ENCODE measurements at places on chromosomes 3 and 15.

DNA sequence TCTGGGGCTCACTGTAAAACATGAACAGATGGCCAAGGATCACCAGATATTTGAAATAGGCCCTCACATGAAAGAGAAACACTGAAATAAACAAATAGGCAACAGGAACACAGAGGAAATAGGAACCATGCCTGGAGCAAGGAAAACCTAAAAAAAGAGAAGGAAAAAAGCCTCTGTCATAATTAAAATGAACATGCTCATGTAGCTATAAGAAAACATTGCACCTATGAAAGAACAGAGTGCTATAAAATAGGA, 102.4 kb downstream of the RAB11A start:
- DNase-seq = no peak
- peaks cover 18% of the 10 kb centered on the region for H3K27me3 ChIP-seq
- H3K36me3 ChIP-seq = peaks cover 6% of the 10 kb centered on the region
- peaks cover 27% of the 10 kb centered on the region for H3K4me1 ChIP-seq
- no peak overlapping the region for H3K4me3 ChIP-seq

GRCh38 chr3:102661707-102662497, 227.1 kb downstream of the ZPLD1 start:
- H3K27me3 ChIP-seq = no peaks in the 10 kb centered on the region
- H3K36me3 ChIP-seq = no peaks in the 10 kb centered on the region
- H3K27ac ChIP-seq = no peak overlapping the region
- no peaks in the 10 kb centered on the region for H3K4me1 ChIP-seq

- DNase-seq = no peak
- H3K27ac ChIP-seq = no peak overlapping the region
- H3K4me1 ChIP-seq = no peaks in the 10 kb centered on the region
- H3K4me3 ChIP-seq = no peak overlapping the region
- H3K27me3 ChIP-seq = no peaks in the 10 kb centered on the region
- no peaks in the 10 kb centered on the region for H3K36me3 ChIP-seq
Observed at GRCh38 chr15:31280831-31281216, 45.8 kb upstream of the KLF13 start.

- no peaks in the 10 kb centered on the region for H3K27me3 ChIP-seq
- H3K27ac ChIP-seq = no peak overlapping the region
- no peak for DNase-seq
Observed at GRCh38 chr3:109045271-109046040, 72.5 kb downstream of the MORC1 start.

- H3K27me3 ChIP-seq = no peaks in the 10 kb centered on the region
- DNase-seq = no peak
- H3K27ac ChIP-seq = no peak overlapping the region
- no peak overlapping the region for H3K4me3 ChIP-seq
Observed at GRCh38 chr3:79651536-79652065, 116.2 kb downstream of the ROBO1 start.

GRCh38 chr3:159788291-159788690, 200.3 kb upstream of the IL12A start:
- H3K4me3 ChIP-seq = no peak overlapping the region
- no peaks in the 10 kb centered on the region for H3K36me3 ChIP-seq
- DNase-seq = no peak
- peaks cover 75% of the 10 kb centered on the region for H3K4me1 ChIP-seq
- no peaks in the 10 kb centered on the region for H3K27me3 ChIP-seq
- H3K27ac ChIP-seq = peak overlapping the region; percentile 71

- H3K27me3 ChIP-seq = no peaks in the 10 kb centered on the region
- H3K4me3 ChIP-seq = no peak overlapping the region
- peak overlapping the region; percentile 87 for H3K27ac ChIP-seq
- H3K4me1 ChIP-seq = peaks cover 52% of the 10 kb centered on the region
- peaks cover 44% of the 10 kb centered on the region for H3K36me3 ChIP-seq
- DNase-seq = peak; percentile 30
Observed at GRCh38 chr15:52252781-52253180, 42.8 kb downstream of the MYO5C start.

- DNase-seq = no peak
- no peak overlapping the region for H3K4me3 ChIP-seq
- peaks cover 37% of the 10 kb centered on the region for H3K36me3 ChIP-seq
- no peak overlapping the region for H3K27ac ChIP-seq
- H3K4me1 ChIP-seq = peaks cover 37% of the 10 kb centered on the region
- H3K27me3 ChIP-seq = no peaks in the 10 kb centered on the region
Observed at GRCh38 chr3:177362626-177363025, 165.3 kb upstream of the TBL1XR1 start.

- DNase-seq = no peak
- no peaks in the 10 kb centered on the region for H3K27me3 ChIP-seq
- no peak overlapping the region for H3K27ac ChIP-seq
- H3K4me1 ChIP-seq = no peaks in the 10 kb centered on the region
Observed at GRCh38 chr15:29859973-29860715, 37.9 kb upstream of the TJP1 start.

- DNase-seq = no peak
- no peak overlapping the region for H3K27ac ChIP-seq
- peaks cover 45% of the 10 kb centered on the region for H3K27me3 ChIP-seq
- peaks cover 8% of the 10 kb centered on the region for H3K4me1 ChIP-seq
- H3K4me3 ChIP-seq = peak overlapping the region; percentile 74
Observed at GRCh38 chr3:72887343-72887704, 522 bp upstream of the GXYLT2 start.

DNA sequence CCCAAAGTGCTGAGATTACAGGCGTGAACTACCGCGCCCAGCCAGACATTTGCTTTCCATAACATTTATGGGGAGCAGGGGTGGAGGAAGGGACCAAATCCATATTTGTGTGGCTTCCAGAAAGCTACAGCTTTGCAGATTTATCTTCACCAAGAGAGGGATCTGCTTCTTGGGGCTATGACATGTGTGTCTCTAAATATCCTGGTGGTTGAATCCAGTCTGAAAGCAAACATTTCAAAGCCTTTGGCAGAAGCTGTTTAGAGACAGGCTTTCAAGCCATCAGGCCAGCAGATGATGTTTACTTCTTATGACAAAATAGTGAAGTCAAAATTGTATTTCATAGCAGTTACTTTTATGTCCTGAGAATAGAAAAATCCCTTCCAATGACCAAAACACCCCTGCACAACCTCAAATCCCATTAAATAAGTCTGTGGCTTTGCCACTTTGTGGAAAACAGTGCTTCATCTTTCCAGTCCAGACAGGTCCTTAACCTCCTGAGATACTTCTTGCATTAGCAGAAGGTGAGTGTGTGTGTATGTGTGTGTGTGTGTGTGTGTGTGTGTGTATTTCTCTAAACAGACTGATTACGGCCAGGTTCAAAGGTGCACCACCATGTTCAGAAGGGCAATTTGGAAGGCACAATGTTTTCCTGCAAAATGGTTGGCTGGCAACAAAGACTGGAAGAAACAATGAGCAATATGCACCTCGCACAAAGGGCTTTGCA, 191.4 kb upstream of the LRIG1 start:
- no peaks in the 10 kb centered on the region for H3K36me3 ChIP-seq
- H3K4me3 ChIP-seq = no peak overlapping the region
- H3K27me3 ChIP-seq = peaks cover 45% of the 10 kb centered on the region
- no peak for DNase-seq

DNA sequence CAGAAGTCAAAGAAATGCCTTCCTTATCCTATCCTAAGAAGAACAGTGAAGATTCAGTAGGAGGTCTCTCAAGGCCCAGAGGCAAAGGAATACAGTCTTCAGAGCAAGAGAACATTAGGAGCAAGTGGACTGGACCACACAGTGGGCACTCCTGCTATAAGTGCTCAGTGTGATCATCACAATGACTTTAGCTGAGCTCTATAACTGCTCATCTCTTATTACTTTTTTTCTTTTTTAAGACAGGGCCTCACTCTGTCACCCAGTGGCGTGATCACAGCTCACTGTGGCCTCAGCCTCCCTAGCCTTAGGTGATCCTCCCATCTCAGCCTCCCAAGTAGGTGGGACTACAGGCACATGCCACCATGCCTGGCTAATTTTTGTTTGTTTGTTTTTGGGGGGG, 48.1 kb downstream of the COL8A1 start:
- no peaks in the 10 kb centered on the region for H3K27me3 ChIP-seq
- no peak for DNase-seq

GRCh38 chr3:159734681-159735080, 254.0 kb upstream of the IL12A start:
- no peaks in the 10 kb centered on the region for H3K36me3 ChIP-seq
- H3K4me1 ChIP-seq = peaks cover 21% of the 10 kb centered on the region
- no peak overlapping the region for H3K27ac ChIP-seq
- no peak for DNase-seq
- H3K4me3 ChIP-seq = no peak overlapping the region
- H3K27me3 ChIP-seq = no peaks in the 10 kb centered on the region

GRCh38 chr15:52028431-52029093, 9.5 kb downstream of the MAPK6 start:
- DNase-seq = no peak
- H3K4me3 ChIP-seq = no peak overlapping the region
- H3K36me3 ChIP-seq = peaks cover 18% of the 10 kb centered on the region
- peaks cover 21% of the 10 kb centered on the region for H3K4me1 ChIP-seq
- H3K27ac ChIP-seq = peak overlapping the region; percentile 46

GRCh38 chr15:74961616-74962015, 5.0 kb upstream of the RPP25 start:
- H3K36me3 ChIP-seq = peaks cover 19% of the 10 kb centered on the region
- H3K4me1 ChIP-seq = peaks cover 24% of the 10 kb centered on the region
- DNase-seq = no peak
- no peak overlapping the region for H3K27ac ChIP-seq

DNA sequence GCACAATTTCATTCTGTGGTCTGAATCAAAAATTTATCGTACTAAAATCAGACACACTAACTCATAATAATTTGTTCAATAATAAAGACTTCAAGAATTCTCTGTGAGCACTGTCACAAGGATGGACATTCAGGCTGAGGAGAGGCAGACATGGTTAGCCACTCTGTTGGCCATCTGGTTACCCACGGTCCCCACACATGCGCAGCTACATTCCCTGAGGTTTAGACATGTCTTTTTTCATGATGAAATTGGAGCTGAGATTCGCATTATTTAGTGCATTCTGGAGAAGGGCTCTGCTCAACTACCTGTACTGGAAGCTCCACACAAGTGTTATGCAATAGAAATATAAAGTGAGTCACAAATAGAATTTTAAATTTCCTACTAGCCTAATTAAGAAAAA, 156.9 kb downstream of the SUCNR1 start:
- H3K27me3 ChIP-seq = no peaks in the 10 kb centered on the region
- H3K4me3 ChIP-seq = no peak overlapping the region
- peaks cover 17% of the 10 kb centered on the region for H3K4me1 ChIP-seq
- DNase-seq = no peak
- H3K36me3 ChIP-seq = no peaks in the 10 kb centered on the region
- no peak overlapping the region for H3K27ac ChIP-seq

- H3K27ac ChIP-seq = no peak overlapping the region
- no peaks in the 10 kb centered on the region for H3K36me3 ChIP-seq
- H3K4me1 ChIP-seq = peaks cover 9% of the 10 kb centered on the region
- no peaks in the 10 kb centered on the region for H3K27me3 ChIP-seq
- H3K4me3 ChIP-seq = no peak overlapping the region
- no peak for DNase-seq
Observed at GRCh38 chr3:29324180-29324651, 43.3 kb downstream of the RBMS3 start.

DNA sequence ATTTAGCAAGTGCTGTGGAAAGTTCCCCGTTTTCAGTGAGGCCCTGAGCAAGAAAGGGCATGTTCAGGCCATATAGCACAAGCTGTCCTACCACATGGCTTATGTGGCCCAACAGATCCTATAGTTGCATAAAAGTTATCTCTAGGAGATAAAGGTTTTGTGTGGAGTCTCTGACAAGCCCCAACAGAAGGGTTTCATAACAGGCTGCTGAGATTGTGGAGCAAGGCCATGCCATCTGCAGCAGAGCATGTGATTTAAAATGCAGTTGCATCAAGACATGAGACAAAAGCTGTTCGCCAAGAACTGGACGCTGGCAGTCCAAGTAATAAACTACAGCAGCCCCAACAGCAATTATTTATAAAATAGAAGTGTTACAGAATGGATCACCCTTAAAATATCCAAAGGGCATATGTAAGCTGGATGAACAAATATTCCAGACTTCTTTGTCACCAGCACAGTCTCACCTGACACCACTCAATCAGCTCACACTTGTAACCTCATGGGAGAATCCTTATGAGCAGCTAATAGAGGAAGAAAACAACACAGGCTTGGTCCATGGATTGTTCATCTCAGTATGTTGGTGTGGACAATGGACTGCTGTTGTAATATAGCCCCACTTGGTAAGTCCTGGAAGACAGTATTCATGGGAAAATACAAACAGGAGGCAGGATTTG, 14.4 kb upstream of the CLDN1 start:
- no peaks in the 10 kb centered on the region for H3K36me3 ChIP-seq
- no peak for DNase-seq
- peaks cover 41% of the 10 kb centered on the region for H3K4me1 ChIP-seq
- H3K4me3 ChIP-seq = no peak overlapping the region

DNA sequence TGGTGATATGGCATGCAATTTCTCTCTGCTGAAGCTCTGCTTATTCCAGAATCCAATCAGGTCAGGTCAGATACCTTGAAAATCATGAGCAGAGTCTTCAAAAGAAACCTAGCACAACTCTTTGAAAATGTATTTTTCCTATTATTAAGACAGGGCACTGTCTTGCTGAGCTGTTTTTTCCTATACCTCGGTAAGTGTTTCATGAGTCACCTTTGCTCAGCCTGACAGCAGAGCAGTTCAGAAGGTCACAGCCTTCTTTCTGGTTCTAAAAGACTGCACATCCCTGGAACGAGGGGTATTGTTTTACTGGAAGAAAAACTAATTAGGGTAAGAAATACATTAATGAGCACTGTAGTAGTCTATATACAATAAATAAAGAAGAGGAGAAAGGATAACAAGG, 422.0 kb downstream of the SOX2 start:
- no peaks in the 10 kb centered on the region for H3K4me1 ChIP-seq
- no peak for DNase-seq
- H3K27ac ChIP-seq = no peak overlapping the region
- H3K27me3 ChIP-seq = no peaks in the 10 kb centered on the region
- no peak overlapping the region for H3K4me3 ChIP-seq
- H3K36me3 ChIP-seq = no peaks in the 10 kb centered on the region

GRCh38 chr3:158226429-158226828, 116.5 kb downstream of the RSRC1 start:
- no peak overlapping the region for H3K27ac ChIP-seq
- H3K4me1 ChIP-seq = no peaks in the 10 kb centered on the region
- H3K36me3 ChIP-seq = no peaks in the 10 kb centered on the region
- H3K4me3 ChIP-seq = no peak overlapping the region
- no peaks in the 10 kb centered on the region for H3K27me3 ChIP-seq

GRCh38 chr3:109985943-109986555, 648.7 kb upstream of the DPPA4 start:
- H3K4me3 ChIP-seq = no peak overlapping the region
- H3K27ac ChIP-seq = no peak overlapping the region
- no peaks in the 10 kb centered on the region for H3K36me3 ChIP-seq
- DNase-seq = no peak
